ENCODE measurements at places on chromosomes 13 and 19.

- peak; percentile 67 for DNase-seq
Measured at GRCh38 chr19:34269968-34270621, 15.7 kb downstream of the GARRE1 start.

- DNase-seq: no peak
Measured at GRCh38 chr13:20197361-20197834, 4.7 kb upstream of the GJB2 start.

DNA sequence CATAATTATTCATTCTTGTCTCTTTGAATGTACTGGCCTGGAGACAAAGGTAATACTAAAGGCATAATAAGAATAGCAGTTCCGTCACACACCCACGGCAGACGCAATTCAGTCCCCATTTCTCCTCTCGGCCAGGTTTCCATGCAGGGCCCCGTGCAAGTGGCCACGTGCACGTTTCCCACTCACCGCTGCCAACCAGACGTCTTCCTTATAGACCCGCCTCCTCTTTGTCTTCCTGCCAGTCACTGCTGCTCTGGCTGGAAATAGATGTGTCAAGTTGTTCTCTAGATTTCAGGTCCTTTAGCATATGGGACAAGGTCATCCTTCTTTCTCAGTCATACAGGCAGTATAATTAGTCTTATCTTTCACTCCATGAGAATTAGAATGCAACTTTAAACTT is 204.3 kb downstream of the SUCLA2 start:
- DNase-seq: no peak

DNA sequence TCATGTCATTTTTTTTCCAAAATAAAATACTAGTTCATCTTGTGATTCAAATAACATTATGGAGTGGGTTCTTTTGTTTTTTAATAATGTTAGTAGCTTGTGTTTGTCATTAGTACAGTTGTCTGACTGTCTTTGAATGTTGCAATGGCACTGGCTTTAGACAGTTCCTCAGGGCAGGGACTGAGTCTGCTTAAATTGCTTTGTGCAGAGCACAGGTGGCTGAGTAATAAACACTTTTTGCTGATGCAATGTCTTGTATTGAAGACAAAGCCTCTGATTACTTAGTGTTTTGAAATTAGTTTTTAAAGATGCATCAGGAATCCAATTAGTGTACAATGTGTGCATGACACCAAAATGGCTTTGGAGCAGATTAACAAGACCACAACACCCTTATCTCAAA is 88.7 kb upstream of the PCDH9 start:
- no peak for DNase-seq

GRCh38 chr13:85662186-85662585 is 137.0 kb downstream of the SLITRK6 start:
- no peak for DNase-seq

GRCh38 chr13:27374650-27375049 is 49.8 kb upstream of the GTF3A start:
- DNase-seq: peak; percentile 61

GRCh38 chr19:18978616-18979015 is 37.6 kb upstream of the HOMER3 start:
- no peak for DNase-seq

- DNase-seq: no peak
Measured at GRCh38 chr13:113182046-113182445, 23.6 kb downstream of the PROZ start.

DNA sequence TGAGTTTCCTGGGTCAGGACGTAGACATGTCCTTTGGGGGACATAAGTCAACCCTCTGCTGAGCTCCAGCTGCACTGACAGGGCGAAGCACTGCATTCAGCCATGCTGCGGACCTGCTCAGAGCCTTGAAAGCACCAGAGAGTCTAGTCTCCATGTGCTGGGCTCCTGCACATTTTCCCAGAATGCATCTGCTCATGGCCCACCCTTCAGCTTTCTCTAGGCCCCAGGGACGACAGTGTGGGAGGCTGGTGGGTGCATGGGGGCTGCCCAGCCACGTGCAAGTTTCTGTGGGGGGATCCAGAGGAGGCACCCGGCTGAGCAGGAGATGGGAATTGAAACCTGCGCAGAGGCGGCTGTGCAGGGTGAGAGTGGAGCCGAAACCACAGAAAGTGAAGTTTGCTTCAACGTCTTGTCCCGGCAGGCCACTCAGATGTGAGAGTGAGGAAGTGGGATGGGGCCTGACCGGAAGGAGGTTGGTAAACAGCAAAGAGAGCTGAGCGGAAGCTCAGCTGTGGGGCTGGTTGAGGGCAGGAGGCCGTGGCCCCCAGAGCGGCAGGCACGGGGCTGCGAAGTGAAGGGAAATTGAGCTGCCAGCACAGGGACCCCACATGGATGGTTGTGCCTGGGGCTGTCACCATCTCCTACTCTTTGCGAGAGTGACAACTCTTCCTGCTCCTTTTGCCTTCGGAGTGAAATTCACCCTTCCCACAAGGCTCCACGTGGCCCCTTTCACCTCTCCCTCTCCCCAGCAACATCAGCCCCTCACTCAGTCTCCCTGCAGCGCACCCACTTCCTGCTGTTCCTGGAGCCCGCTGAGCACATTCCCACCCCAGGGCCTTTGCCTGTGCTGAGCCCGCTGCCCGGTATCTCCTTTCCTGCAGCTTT is 11.8 kb downstream of the PGLS start:
- no peak for DNase-seq

DNA sequence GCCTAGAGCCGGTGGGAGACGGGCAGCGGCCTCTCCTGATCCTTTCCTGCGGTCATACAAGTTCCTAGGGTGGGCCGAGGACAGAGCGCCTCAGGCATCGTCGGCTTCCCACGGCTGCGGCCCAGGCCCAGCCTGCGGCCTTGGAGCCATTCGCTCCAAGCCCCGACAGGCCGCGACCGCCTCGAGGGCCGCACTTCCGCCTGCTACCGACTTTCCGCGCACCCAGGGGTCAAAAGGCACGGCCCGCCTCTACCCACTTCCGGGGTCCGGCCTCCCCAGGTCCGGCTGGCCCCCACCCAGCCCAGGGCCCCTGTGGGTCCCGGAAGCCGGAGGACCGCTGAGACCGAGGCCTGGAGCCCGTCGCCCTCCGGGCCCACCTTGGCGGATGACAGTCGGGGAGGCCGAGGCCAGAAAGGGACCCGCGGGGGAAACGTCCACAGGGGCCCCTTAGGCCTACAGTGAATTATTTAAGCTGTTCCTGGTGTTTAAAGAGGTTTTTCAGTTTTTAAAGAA is 16.2 kb downstream of the ZIC2 start:
- no peak for DNase-seq

DNA sequence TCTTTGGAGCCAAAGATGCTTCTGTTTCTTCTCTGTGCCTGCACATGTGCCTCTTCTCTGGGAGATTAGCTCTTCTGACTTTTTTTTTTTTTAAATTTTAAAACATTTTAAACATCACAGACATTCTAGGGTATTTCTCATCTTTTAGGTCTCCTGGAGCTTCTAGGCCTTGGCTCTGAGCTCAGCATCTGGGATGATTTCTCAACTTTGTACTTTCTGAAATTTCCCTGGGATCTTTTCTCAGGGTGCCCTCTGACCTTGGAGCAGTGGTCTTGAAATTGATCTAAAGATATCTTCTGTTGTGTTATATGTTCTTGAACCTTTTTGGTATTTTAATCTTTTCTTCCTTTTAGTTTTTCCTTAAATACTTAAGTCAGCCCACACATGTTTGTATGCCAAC is 6.2 kb downstream of the WASF3 start:
- no peak for DNase-seq

DNA sequence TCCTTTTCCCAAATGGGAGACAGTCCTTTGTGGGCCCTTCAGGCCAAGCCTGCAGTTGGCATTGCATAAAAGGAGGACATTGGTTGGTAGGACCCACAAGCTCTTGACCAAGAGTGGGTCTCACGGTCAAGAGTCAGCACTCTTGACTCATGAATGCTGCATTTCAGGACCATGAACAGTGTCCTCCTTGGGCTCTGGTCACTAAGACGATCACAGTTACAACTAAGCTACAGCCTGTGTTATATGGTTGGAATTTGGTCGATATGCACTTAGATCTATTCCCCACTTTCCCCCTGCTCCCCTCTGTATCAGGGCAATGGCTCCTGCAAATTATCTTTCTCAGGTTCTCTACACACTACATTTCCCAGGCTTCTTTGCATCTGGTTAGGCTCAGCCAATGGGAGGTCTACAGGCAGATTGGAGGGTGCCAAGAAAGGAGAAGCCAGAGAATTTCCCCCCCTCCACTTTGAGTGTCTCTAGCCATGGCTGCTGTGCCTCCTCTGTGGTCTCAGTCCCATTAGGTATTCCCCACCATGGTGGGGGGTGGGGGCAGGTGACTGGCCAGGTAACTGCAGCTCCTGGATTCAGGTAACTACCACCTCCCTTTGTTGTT is 3.1 kb upstream of the OLFM2 start:
- DNase-seq: no peak

DNA sequence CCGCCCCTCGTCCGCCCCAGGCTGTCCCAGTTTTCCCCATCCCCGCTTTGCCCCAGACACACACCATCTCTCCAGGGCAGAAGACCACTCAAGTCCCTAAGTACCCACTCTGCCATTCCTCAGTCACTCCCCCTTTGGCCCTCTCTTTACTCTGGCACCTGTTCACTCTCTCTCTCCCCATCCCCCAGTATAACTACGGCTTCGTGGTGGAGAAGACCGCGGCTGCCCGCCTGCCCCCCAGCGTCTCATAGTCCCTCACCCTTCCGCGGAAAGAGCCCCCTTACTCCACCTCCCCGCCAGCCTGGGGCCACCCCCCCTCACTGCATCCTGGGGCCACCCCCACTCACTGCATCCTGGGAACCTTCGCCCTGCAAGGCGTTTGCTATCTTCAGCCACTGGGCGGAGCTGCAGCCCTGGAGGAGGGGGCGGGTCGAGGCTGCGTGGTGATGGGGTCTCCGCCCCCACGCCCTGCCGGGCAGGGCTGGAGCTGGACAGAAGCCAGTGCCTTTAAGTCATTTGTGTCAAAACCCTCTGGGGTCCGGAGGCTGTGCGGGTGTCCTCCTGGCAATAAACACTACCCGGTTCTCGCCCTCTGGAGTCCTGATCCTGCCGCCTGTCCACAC is 5.0 kb downstream of the MVB12A start:
- peak; percentile 70 for DNase-seq

- DNase-seq: no peak
Measured at GRCh38 chr19:40745402-40745780, 4.9 kb downstream of the ACTMAP start.

DNA sequence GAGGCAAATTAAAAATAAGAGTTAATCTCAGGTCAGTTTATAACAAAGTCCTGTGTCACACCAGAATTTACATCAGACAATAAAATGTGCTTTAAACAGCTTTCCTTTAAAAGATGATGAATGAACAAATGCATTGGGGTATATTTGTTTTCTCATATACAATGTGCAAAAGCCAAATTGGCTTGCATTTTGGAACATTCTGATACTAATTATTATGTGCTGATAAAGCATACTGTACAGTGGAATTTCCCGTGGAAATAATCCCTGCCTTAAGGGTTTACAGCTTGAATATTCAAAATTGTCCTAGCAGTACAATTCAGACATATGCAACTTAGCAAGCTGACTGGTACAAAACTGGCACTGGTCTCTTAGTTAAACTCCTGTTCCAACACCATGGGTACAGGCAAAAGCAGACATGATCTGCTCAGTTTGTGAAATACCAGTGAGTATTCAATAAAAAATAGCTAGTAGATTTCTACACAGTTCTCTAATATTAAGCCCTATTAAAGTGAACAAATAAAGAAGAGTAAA is 373.4 kb downstream of the SLITRK1 start:
- no peak for DNase-seq

- DNase-seq: no peak
Measured at GRCh38 chr13:27962982-27963381, 6.1 kb downstream of the CDX2 start.

DNA sequence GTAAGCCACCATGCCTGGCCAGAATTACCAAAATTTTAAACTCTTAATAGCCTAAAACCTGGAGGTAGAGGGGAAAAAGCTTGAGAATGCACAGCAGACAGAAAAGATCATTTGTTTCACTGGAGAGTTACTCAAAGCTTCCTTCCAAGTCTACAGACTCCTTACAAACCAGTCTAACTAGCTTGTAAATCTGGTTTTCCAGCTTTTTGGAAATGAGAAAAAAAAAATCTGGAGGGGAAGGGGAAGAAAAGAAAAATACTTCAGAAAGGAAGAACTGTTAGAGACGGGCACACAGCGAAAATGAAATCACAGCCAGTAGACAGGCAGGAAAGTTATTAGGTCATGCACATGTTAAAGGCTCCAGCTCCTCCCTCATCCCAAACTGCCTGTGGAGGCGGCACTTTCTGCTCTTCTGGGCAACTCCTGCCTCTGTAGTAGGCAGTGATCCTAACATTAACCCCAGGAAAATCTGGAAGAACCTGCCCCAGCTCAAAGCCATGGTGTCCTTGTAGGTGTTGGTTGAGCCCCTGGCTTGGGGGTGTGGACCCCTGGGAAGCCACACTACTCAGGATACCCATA is 17.3 kb downstream of the PARP4 start:
- DNase-seq: no peak

- no peak for DNase-seq
Measured at GRCh38 chr13:23960566-23961156, 63.4 kb upstream of the C1QTNF9B start.

GRCh38 chr19:35223084-35223790 is 5.3 kb downstream of the FAM187B start:
- DNase-seq: no peak

DNA sequence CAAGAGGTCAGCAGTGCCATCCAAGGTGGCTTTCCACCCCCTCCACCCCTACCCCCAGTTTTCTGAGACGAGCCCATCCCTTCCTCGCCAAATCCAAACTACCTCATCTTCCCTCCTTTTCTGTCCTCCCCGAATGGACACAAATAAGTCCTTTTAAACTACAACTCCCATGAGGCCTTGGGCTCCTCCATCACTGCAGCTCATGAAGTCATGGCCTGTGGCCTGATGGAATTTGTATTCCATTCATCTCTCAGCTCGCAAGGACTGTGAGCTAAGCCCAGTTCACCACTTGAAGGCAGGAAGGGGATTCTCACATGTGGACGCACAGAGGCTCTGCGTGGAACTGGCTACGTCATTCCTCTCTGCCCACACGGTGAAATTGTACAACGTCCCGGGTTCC is 12.5 kb downstream of the PTPRH start:
- DNase-seq: no peak

- DNase-seq: no peak
Measured at GRCh38 chr19:58218899-58219298, 9.8 kb upstream of the ZNF544 start.

GRCh38 chr19:9621156-9622037 is at the start of gene ZNF561:
Gene ZNF561 (minus strand): TSS chr19:9621232. CDS start chr19:9619456, 1,776 bp downstream.
- peak; percentile 89 for DNase-seq

DNA sequence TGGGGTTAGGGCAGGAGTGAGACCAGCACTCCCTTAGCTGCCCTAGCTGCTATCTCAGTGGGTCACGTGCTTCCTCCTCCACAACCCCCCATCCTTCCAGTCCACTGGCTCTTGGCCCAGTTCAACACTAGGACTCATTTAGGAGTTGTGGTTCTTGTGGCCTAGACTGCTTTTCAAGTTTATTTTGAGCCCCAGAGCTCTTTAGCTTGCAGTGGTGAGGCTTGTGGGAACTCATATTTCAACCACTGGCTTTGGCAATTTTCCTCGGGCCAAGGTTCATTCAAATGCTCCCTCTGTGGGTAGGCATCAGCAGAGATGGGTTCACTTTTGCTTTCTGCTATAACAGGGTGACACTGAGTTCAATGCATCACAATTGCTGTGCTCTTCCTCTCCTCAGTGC is 436.2 kb upstream of the SLITRK5 start:
- no peak for DNase-seq

- DNase-seq: no peak
Measured at GRCh38 chr19:52622261-52622660, 15.9 kb downstream of the ZNF83 start.

- no peak for DNase-seq
Measured at GRCh38 chr13:98181111-98181815, 4.2 kb upstream of the RNF113B start.
